ENCODE measurements at places on chromosomes 11 and 22.

DNA sequence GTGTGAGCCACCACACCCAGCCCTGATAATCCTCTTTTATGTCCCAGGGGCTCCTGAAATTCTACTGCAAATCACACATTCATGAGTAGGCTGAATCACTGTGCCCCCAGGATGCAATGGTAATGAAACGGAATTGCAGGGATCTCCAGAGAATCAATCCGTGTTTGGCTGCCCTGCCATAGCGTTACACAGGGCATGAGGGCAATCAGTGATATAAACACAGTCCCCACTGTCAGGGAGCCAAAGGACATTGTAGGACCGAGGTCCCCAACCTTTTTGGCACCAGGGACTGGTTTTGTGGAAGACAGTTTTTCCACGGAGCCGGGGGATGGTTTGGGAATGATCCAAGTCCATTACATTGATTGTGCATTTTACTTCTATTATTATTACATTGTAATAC is 9.0 kb upstream of the PLA2G6 start:
- no peak for DNase-seq

GRCh38 chr11:7512525-7513233 is 1.1 kb upstream of the PPFIBP2 start:
- no peak for DNase-seq

DNA sequence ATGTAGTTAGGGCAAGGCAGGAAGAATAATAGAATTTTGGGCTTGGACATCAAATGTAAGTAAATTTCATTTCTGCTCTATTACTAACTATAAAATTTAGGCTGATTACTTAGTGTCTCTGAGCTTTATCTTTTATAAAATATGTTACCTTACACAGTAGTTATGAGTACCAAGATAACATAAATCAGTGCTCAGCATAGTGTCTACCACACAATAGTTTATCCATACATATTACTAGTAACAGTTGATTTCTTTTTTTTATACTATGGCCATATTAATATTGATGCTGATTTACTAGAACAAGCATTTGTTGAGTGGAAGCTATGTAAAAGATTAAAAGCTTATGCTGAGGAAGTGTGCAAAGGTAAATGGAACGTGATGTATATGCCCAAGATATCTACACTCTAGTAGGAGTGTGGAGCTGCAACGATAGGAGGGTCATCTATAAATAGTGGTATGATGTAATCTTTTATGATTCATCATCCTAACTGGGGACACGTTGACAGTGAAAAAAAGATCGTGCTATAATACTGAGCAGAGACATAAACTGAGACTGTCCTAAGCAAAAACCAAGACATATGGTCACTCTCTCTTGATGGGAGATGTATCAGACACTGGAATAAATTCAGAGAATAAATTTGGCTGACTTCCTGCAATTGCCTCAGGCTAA is 8.7 kb upstream of the SLC5A12 start:
- DNase-seq = no peak

DNA sequence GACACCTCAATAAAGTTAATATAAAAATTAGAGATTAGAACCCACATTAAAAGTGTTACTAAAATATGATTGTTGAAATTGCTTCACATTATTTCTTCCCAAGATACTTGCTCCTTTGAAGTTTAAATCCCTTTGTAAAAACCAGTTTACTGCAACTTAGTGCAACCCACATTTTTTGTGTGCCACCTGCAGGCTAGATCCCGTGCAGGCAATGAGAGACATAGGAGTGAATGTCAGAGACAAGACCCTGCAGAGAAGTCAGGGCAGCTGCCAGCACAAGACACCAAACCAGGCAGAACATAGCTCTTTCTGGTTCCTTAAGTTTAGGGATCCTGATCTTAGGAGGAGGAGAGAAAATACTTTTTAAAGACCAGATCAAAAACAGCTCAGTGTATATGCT is 142.8 kb upstream of the MTNR1B start:
- no peak for DNase-seq

GRCh38 chr11:64577202-64577601 is 13.8 kb upstream of the SLC22A12 start:
- no peak for DNase-seq

DNA sequence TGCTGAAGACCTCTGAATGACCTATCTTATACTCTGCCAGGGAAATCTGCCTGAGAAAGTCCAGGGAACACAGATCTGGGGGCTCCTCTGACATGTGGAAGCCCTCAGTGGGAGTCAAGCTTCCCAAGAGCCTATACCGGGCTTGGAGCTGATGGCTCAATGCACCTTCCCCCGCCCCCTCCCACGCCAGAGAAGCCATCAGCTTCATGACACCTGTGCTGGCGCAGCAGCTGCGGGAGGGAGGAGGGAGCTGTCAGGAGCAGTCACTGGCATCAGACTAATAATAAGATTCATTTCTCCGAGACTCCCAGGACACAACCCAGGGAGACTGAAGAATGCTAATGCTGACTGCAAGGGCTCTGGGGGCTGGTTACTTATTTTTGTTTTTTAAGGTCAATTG is 47.8 kb downstream of the SPATA19 start:
- no peak for DNase-seq

GRCh38 chr11:61709110-61709509 is 28.9 kb downstream of the DAGLA start:
- DNase-seq = no peak

DNA sequence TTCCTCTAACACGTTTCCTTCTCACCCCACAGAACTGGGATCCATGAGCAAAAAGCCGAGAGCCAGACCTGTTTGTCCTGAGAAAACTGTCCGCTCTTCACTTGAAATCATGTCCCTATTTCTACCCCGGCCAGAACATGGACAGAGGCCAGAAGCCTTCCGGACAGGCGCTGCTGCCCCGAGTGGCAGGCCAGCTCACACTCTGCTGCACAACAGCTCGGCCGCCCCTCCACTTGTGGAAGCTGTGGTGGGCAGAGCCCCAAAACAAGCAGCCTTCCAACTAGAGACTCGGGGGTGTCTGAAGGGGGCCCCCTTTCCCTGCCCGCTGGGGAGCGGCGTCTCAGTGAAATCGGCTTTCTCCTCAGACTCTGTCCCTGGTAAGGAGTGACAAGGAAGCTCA is 24.0 kb downstream of the CD5 start:
- DNase-seq = no peak

- no peak for DNase-seq
These were observed 51.5 kb downstream of the IRAG1 start for GRCh38 chr11:10641912-10642697.

DNA sequence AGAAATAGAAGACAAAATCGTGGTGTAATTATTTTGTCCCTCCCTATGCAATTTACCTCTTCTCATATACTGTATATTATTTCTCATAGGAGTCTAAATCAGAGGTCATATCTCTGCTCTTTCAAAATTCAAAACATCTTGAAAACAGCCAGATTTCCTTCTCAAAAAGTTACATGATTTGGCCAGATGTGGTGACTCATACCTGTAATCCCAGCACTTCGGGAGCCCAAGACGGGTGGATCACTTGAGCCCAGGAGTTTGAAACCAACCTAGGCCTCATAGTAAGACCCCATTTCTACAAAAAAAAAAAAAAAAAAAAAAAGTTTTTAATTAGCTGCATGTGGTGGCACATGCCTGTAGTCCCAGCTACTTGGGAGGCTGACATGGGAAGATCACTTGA is 29.0 kb upstream of the DNAJB7 start:
- no peak for DNase-seq

- DNase-seq = no peak
These were observed 15.6 kb downstream of the MPPED1 start for GRCh38 chr22:43427296-43428004.

GRCh38 chr22:20117633-20118299 is 740 bp upstream of the TRMT2A start:
- no peak for DNase-seq

DNA sequence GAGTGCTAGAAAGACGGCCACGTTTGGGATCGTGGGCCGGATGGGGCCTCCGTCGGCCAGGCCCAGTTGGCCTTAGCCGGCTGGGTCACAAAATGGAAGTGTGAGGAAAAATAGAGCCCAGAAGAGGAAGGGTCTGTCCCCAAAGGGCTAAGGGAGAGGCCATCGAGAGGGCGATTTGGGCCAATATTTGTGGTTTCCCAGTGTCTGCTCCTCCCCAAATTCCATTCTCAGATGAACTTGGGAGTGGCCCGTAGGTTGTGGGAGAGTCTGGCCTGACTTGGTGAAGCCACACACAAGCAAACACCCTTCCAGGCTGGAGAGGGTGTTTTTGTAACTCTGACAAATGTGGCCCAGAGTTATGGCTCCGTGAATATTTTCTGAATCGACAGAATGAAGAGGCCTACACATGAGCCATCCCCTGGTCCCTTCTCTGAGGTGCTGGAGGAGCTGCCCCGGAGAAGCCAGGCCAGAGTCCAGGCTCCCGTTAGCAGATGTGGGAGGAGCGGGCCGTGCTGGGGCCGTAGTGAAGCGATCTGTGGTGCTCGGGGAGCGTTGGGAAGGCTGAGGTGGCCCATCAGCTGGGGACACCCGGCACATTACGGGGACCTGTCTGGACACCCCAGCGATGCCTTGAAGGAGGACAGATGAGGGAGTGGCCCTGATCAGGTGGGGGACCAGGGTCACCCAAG is 73.5 kb upstream of the PPARA start:
- DNase-seq = no peak

GRCh38 chr11:96481204-96481603 is 91.4 kb downstream of the JRKL start:
- no peak for DNase-seq

DNA sequence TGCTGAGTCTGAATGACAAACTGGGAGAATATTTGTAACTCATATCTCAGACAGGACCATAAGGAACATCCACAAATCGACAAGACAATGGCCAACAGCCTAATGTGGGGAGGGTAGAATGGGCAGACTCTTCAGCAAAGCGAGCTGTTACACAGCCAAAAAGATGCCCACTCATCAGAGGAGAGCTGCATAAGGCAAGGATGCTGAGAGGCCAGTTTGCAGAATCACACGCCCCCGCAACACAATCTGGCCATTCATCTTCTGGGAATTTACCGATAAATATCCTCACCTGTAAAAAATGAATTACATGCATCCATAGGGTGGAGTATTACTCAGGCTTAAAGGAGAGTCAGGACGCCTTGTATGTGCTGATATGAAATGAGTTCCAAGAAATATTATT is 57.5 kb upstream of the SLC22A12 start:
- no peak for DNase-seq

DNA sequence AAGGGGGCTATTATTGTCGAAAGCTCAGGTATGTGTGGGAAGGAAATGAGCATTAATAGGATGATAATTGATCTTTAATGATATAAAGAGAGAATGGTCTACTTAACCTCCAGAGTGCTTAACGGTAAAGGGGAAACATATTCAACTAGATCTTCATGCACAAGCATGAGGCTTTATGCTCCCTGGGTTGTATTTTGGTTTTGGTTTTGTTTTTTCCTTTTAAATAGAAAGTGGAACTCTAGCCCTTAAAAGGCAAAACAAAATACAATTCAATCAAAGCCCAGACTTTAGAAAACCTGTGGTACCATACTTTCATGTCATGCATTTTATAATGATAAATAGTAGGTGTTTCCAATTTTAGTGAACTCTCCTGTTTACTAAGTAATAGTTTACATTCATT is 622.7 kb downstream of the METTL15 start:
- no peak for DNase-seq

GRCh38 chr11:26186389-26186788 is 145.5 kb upstream of the ANO3 start:
- DNase-seq = no peak

DNA sequence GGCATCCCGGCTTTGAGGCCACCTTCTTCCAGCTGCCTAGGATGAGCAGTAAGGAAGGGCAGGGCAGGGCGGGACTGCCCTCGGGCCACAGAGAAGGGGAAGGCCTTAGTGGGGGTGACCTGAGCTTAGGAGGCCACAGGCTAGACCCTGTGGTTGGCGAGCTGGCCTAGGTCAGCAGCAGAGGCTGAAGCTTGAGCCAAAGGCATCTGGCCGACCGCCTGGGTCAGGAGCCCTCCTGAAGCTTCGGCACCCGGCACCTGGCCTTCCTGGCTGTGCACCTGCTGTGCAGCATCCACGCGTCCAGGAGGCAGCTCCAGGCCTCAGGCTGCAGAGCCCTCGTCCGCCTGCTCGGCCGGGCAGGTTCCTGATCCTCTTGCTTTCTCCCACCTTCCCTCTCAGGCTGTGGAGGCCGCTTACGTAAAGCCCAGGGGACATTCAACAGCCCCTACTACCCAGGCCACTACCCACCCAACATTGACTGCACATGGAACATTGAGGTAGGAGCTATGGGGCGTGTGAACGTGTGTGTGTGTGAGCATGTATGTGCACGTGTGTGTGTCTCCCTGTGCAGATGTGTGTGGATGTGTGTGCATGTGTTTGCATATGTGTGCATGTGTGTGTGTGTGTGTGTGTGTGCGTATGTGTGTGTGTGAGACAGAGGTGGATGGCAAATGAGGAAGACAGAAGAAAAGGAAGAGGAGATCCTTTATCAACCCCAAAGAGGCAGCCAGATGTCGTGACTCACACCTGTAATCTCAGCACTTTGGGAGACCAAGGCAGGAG is 34.9 kb downstream of the ST14 start:
- DNase-seq = no peak

GRCh38 chr11:95803973-95804372 is 13.7 kb downstream of the CEP57 start:
- DNase-seq = no peak

GRCh38 chr11:13486926-13487660 is 8.7 kb downstream of the PTH start:
- no peak for DNase-seq

DNA sequence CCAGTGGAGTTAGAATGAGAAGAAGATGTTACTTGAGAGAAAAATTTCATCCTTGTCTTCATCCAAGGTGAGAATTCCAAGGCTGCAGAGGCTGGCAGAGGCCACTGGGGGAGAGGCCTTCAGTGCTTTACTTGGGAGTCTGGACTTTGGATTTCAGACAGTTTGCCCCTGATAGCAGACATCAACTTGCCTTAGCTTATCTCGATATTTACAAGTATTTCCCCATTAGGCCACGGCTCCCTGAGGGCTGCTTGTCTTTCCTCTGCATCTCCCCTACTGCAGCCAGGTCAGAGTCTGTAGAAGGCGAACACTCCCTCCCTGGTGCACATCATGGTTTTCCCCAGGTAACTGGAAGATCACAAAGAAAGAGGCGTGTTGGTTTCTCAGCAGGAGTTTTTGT is 29.9 kb upstream of the BSX start:
- DNase-seq = no peak

- DNase-seq = no peak
These were observed 7.4 kb upstream of the HEPACAM start for GRCh38 chr11:124943254-124943616.

DNA sequence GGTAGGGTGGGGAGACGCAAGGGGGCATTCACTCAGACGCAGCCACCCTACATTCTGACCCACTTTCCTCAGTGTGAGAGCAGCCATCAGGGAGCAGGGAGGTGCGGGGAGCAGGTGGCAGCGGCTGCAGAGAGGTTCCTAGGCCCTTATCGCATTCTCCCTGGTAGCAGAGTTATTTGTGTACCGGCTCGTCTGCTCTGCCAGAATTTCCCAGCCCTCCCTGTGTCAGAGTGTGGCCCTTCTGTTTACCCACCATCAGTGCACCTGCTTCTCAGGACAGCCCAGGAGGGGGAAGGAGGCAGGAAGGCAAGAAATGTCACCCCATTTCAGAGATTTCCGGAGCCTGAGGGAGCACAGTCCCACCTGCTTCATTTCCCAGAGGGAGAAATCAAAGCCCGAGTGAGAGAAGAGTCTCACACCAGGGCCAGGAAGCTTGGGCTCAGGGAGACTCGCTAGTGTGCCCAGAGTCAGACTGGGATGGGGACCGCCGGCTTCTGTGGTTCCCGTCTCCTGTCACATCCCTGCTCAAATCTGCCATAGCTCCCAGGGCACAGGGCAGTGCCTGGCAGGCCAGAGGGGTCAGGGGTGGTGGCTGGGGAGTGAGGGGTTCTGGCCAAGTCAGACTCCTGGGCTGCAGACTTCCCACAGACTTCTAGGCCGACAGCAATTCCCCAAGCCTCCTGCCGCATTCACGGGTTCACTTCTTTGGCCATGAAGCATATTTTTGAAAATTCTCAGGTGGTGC is 49.7 kb downstream of the ARRB1 start:
- DNase-seq = no peak
